CD4-positive, alpha-beta T cell treated with Interleukin-17A for 4 hours (primary cell): ENCODE measurements at places on chromosomes 3 and 15.
A peak's percentile ranks its signal among the peaks of the same experiment; 100 is the strongest.

DNA sequence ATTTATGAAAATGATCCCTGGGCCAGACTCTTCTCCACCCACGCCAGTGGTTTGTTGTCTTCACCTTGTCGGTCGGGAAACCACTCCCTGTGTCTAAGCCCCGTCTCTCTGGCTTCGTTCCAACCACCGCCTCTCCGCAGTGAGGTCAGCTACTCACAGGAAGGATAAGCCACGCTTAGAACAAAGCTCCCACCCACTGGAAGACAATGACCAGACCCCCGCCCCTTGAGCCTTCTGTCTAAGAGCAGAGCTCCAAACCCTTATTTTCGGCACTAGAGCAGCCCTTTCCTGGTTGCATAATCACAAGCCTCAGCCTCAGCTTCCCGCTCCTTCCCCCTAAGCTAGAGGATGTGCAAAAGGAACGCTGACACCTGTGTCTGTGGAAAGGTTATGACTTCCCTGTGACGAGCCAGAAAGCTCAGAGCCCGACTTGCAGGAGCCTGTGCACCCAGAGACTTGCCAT lies 114.9 kb upstream of the MEF2A start:
- DNase-seq: peak; percentile 81

- DNase-seq: no peak
Measured at GRCh38 chr3:158403013-158403412, 168.0 kb upstream of the MLF1 start.

DNA sequence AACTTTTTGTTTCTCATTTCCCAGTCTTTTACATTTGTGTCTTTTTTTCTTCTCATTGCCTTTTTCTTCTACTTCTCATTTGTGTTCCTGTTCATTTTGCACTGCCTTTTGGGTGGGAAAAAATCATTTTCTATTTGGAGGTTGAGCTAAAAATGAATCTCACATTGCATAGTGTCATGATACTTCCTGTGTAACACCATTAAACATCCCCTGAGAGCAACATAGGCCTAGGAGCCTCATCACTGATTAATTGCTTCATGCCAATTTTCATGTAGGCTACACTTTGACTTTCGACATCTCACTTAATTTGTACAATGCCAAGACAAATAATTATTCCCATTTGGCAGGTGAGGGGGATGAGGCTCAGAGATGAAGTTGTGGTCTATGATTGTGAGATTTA lies 279.2 kb downstream of the EDEM1 start:
- DNase-seq: no peak

GRCh38 chr3:67362686-67363085 lies 291.7 kb downstream of the SUCLG2 start:
- no peak for DNase-seq

DNA sequence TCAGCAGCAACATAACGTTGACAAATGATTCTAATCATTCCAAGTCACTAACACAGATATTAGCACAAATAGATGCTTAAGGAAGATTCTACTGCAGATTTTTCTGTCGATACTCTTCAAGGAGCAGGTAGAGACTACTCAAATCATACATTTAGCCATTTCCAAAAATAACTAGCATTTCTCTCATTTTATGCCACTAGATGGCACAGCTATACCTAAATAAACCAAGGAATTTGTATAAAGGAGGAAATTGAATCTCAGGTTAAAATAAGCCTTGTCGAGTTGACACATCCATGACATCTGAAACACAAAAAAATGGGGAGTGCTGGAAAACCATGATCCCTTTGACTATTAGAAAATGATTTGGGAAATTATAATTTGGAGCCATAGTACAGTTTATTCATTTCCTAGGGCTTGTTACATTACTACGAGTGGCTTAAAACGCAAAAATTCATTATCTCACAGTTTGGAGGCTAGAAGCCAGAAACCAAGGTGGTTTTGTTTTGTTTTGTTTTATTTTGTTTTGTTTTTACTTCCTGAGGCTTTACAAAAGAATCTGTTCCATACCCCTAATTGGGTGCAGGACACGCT lies 59.5 kb upstream of the STRIT1 start:
- no peak for DNase-seq

- DNase-seq: peak; percentile 11
Measured at GRCh38 chr15:43483297-43484128, 9.4 kb downstream of the TP53BP1 start.

GRCh38 chr3:171428321-171428787 lies 31.9 kb downstream of the TNIK start:
- DNase-seq: no peak

DNA sequence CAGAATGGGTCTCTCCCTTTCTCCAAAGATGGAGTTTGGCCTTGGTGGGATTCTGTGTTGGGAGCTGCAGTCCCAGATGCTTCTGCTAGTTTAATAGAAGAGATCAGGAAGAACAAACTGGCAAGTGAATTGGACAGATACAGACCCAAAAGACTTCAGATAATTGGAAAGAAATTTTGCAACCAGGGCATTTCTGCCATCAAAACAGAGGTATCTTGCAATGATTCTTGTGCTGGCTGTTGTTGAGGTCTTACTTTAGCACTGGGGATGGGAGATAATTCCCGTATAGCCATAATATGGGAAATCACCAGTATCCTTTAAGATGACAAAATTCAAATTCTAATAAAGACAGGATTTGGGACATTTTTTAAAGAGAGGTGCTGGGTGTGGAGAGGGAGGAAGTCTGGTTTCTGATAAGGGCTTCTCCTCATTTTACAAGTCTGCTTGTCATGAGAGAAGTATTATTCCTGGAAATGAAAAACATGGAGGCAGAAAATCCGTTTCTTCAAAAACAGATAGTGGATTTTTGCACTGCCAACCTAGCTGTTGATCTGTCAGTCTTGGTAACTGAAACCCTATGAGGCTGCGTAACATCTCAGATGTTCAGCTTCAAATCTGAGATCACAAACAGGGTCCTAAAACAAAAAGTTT lies 40.1 kb downstream of the FNDC3B start:
- no peak for DNase-seq

- DNase-seq: no peak
Measured at GRCh38 chr3:31343075-31343474, 189.7 kb upstream of the STT3B start.
